ENCODE measurements at places on chromosomes 12 and 14.
A peak's percentile ranks its signal among the peaks of the same experiment; 100 is the strongest.

- no peak for DNase-seq
These were observed 8.1 kb downstream of the DNAI7 start for GRCh38 chr12:25186788-25187402.

GRCh38 chr12:122947352-122947792, 18.9 kb downstream of the ABCB9 start:
- DNase-seq = no peak

- DNase-seq = no peak
These were observed 947 bp downstream of the TMEM52B start for GRCh38 chr12:10179776-10180181.

DNA sequence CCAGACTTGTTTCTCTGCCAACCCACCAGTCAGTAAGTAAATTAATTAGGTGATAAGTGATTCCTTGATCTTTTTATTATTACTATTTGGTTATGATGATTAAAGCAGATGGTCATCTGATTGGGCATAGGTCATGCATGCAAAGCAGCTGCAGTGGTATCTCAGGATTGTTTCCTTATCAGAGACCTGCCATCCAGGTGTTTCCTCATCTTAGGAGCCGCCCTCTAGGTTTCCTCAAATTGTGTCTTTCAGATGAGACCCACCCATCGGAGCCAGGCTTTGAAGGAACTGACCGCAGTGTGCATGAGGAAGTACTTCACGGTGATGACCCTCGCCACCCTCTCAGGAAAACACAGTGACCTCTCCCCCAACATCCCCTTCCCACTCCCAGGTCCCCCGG, 63.3 kb downstream of the ZFP36L1 start:
- no peak for DNase-seq

GRCh38 chr12:99767809-99768208, 120.3 kb downstream of the GARIN6 start:
- DNase-seq = no peak

DNA sequence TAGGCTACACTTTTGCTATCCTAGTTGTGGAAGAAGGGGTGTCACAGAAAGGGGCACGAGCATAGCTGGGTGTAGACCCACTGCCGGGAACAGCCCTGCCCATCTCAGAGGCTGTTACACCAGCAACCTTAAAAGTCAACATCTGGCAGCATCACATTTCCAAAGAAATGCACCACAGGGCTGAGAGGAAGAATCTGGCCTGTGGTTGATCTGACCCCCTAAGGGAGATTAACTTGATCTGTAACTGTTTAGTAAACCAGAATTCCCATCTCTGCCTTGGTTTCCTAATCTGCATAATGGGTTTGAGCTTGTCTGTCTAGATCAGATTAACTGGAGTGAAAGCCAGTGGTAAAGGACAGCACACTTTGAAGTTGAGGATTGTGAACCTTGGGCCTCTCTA, 1.3 kb downstream of the LRP1-AS start:
- DNase-seq = no peak

DNA sequence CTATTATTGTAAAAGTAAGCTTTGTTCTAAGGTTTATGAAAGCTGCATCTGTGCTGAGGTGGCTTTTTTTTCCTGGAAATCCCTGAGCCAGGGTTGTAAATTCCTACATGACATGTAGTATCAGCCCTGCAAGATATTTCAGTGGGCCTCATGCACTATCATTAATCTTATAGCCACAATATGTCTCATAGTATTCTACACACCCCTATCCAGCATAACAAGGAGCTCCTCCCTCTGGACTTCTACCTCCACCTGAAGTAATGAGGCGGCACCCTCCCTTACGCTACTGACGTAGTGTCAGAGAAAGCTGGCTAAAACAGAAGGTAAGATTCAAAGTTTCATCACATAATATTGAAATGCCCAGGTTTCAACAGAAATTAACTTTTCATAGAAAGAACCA, 35.5 kb downstream of the SLC5A8 start:
- no peak for DNase-seq

DNA sequence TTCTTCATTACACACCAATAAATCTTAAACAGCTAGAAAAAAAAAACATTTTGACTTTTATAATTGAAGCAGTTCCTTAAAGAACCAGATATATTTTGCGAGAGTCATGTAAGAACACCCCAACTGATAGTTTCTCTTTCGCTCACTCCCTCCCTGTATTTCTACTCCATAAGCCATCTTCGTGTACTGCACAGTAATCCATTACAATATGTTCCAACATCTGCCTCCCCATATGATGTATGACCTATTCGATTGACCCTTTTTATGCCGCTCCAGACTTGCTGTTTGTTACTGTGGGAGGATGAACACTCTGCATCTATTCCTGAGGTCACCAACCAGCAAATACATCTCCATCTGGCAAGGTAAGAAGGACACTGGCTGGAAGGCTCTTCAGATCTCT, 331.7 kb downstream of the SOX5 start:
- no peak for DNase-seq

DNA sequence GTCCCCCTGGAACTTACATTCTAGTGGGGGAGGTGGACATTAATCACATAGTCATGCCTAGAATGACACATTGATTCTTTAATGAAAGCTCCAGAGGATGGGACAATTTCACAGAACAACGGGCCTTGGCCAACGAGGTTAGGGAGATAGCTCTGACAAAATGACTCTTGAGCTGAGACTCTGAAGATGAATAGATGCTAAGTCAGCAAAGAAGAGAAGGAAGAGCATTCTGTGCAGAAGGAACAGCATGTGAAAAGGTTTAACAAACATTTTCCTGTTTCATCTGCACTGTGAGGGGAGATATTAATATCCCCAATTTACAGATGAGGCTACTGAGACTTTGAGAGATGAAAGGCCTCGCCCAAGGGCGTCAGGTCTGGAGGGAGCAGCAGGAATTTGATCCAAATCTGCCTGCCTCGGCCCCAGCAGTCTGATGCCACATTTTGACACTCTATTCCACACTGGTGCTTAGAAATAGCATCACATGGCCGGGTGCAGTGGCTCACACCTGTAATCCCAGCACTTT, 193.6 kb downstream of the RBM19 start:
- no peak for DNase-seq

DNA sequence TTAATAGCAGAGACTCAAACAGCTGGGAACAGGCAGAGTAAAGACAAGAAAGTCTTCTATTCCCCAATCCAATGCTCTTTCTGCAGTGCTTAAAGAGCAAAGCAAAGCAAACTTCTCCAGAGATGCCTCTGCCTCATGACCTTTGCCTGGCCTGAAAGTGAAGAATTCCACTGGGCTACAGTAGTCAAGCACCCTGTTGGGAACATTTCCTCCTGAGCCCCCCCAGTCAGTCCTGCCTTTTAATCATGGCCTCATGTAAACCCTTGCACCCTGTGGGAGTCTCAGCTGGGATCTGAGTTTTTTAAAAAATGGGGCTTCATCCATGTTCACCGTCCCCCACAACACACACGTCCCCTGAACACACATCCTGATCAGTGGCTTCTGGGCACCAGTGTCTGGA, 62.7 kb upstream of the TSPAN11 start:
- DNase-seq = no peak

DNA sequence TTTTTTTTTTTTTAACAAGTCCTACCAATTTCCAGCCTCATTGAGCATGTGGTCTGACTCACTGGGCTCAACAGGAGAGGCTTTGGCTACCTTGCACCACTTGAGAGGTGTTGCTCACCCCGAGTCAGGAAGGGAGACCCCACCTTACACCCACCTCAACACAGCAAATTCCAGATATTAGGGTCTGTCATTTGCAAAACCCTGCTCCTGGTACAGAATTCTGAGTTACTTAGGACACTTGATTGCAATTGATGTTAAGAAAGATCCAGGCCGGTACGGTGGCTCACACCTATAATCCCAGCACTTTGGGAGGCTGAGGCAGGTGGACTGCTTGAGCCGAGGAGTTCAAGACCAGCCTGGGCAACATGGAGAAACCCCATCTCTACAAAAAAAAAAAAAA, 14.1 kb downstream of the DGLUCY start:
- no peak for DNase-seq

DNA sequence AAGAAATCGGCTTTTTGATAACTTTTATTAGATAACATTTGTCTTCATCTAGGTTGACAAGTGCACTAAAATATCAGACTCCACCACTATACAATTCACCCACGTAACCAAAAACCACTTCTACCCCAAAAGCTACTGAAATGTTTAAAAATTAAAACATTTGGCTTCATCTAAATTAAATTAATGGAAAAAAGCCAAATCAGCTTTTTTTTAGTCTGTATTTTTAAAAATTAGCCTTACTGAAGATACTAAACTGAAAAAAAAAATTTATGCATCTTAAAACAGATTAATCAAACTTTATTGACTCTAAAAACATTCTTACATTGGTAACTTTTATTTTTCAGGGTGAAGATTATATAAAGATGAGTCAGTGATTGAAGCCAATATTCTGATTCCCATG, 30.0 kb downstream of the CREBL2 start:
- no peak for DNase-seq

DNA sequence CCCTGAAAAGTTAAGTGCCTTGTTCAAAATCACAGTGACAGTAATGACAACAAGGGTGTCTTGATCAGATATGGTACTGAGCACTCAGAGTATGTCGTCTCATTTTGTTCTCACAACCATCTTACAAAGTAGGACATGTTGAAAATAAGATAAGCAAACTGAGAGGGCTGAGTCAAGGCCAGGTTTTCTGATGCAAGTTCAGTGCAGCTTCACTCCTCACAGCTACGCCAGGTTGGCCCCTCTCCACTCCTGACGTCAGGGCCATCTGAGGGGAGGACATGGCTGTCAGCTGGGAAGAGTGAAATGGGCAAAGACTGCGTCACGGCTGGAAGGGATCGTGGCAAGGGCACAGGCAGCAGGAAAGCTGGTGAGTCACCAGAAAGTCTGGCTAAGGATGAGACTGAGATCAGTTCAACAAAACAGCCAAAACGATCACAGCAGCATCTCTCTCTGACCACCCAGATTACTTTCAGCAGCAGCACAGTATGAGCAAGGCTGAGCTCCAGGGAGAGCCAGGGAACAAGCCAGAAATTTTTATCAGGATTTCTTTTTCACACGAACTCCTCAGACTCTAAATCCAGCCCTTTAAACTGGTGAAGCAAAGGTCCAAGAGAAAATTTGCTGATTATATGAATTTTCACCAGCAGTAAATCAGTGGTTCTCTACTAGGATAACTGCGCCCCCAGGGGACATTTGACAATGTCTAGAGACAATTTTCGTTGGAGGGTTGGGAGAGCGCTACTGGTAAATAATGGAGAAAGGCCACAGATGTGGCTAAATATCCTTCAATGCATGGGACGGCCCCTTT, 297.9 kb upstream of the AMIGO2 start:
- DNase-seq = no peak

GRCh38 chr14:35766700-35767082, 42.4 kb downstream of the RALGAPA1 start:
- no peak for DNase-seq

- DNase-seq = peak; percentile 22
These were observed 6.2 kb upstream of the OAS1 start for GRCh38 chr12:112900298-112901145.

- no peak for DNase-seq
These were observed 47.1 kb upstream of the TMEM263 start for GRCh38 chr12:106908561-106908960.

DNA sequence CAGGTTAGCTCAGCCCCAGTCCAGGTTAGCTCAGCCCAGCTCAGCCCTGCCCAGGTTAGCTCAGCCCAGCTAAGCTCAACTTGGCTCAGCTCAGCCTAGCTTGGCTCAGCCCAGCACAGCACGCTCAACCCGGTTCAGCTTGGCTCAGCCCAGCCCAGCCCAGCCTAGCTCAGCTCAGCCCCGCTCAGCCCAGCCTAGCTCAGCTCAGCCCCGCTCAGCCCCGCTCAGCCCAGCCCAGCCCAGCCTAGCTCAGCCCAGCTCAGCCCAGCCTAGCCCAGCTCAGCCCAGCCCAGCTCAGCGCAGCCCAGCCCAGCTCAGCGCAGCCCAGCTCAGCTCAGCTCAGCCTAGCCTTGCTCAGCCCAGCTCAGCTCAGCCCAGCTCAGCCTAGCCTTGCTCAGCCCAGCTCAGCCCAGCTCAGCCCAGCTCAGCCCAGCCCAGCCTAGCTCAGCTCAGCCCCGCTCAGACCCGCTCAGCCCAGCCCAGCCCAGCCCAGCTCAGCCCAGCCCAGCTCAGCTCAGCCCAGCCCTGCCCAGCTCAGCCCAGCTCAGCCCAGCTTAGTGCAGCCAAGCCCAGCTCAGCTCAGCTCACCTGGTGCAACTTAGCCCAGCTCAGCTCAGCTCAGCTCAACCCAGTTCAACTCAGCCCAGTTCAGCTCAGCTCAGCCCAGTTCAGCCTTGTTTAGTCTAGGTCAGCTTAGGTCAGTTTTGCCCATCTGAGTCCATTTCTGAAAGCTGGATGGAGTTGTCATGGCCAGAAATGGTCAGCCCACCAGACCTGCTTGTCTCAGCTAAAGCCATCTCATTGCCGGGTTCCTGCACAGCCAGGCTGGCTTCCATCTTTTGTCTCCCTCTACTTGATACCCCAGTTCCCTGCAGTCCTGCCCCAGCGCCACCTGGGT, 333.6 kb downstream of the TMEM121 start:
- peak; percentile 29 for DNase-seq

GRCh38 chr12:43102546-43103264, 449.3 kb downstream of the ADAMTS20 start:
- no peak for DNase-seq

- no peak for DNase-seq
These were observed 3.9 kb downstream of the NACA start for GRCh38 chr12:56721216-56721615.

- DNase-seq = no peak
These were observed 1.6 kb downstream of the MGAT4C start for GRCh38 chr12:86254399-86255107.

- no peak for DNase-seq
These were observed 183.0 kb downstream of the CALM1 start for GRCh38 chr14:90579816-90580215.

- no peak for DNase-seq
These were observed at the start of gene PPM1H for GRCh38 chr12:62934799-62935674. Gene PPM1H, minus strand, starts transcription at chr12:62935150. Its CDS starts 414 bp downstream, at chr12:62934736.

- DNase-seq = no peak
These were observed 100.0 kb downstream of the PRIMA1 start for GRCh38 chr14:93688239-93688666.

GRCh38 chr12:86006727-86007126, 132.6 kb downstream of the NTS start:
- no peak for DNase-seq

DNA sequence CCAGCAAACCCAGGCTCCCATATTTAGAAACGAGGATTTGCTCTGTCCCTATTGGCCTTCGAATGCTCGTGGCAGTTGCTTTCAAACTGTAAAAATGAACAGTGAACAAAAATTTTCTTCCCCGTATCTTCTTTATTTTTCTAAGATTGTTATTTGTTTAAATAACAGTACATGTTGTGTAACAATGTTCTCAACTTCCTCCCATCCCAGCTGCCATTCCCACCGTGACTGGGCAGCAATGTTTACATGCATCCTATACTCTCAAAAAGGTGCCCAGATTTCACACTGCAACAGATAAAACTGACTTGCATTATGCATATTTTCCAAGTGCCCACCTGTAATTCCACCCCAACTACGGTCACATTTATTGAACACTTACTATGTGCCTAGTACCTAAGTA, 12.8 kb downstream of the VCPKMT start:
- no peak for DNase-seq

- no peak for DNase-seq
These were observed 4.1 kb upstream of the SLC7A7 start for GRCh38 chr14:22819151-22819988.

GRCh38 chr12:104668274-104668718, 211.5 kb downstream of the CHST11 start:
- no peak for DNase-seq

- no peak for DNase-seq
These were observed 27.5 kb downstream of the MGAT4C start for GRCh38 chr12:86228656-86229055.

Data from effector memory CD4-positive, alpha-beta T cell (primary cell).